ENCODE measurements at places on chromosomes 11 and 22. TPM values are rescaled to one million over a fixed set of nuclear protein-coding genes. Genes with fewer than 3 reads are reported as not detected.

DNA sequence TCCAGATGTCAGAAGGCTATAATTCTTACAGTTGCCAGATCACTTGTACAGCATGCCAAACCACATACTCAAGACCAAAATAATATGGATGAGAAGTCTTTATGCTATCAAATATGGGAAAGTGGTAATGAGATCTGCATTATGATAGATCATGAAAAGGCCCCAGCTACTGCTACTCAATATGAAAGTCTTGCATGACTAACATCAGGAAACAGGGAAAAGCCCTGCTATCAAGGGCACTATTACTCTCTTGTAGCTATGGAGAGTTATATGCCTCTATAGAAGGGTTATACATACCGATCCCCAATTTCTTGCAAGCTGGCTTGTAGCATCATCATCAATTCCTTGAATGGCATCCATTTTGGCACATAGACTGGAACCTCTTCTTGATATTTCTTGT is 30.2 kb upstream of the TMPRSS5 start:
- no peak overlapping the region for H3K4me3 ChIP-seq
- no peak for DNase-seq
- H3K27ac ChIP-seq: no peak overlapping the region
- H3K4me1 ChIP-seq: no peaks in the 10 kb centered on the region

DNA sequence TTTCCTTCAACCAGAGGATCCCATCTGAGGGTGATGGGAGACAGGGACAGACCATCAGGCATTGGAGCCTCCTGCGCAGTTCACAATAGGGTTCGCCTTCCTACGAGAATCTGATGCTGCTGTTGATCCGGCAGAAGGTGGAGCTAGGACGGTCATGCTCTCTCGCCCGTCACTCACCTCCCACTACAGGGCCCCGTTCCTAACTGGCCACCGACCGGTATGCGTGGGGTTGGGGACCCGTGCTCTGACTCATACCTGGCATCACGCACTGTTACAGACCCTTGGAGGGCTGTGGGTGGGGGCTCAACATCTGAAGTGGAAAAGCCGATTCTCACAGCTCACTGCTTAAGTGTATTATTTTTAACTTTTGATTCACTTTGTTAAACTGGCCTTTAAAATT is 402.3 kb downstream of the BRD1 start:
- no peak for DNase-seq
- no peak overlapping the region for H3K4me3 ChIP-seq
- H3K27ac ChIP-seq: no peak overlapping the region
- no peaks in the 10 kb centered on the region for H3K27me3 ChIP-seq
- no peaks in the 10 kb centered on the region for H3K4me1 ChIP-seq
- no peaks in the 10 kb centered on the region for H3K36me3 ChIP-seq

Gene CSTF3
- total RNA-seq: 45.6 TPM

Gene WNT11
- 22.6 TPM for total RNA-seq

GRCh38 chr11:120023120-120023519 is 114.8 kb downstream of the TRIM29 start:
- H3K4me1 ChIP-seq: no peaks in the 10 kb centered on the region
- H3K4me3 ChIP-seq: no peak overlapping the region
- H3K27ac ChIP-seq: no peak overlapping the region
- no peaks in the 10 kb centered on the region for H3K36me3 ChIP-seq
- H3K27me3 ChIP-seq: no peaks in the 10 kb centered on the region

- H3K27ac ChIP-seq: no peak overlapping the region
- no peaks in the 10 kb centered on the region for H3K27me3 ChIP-seq
These were observed 16.3 kb upstream of the GPR83 start for GRCh38 chr11:94417386-94417987.

- peaks cover 6% of the 10 kb centered on the region for H3K4me1 ChIP-seq
- H3K27ac ChIP-seq: no peak overlapping the region
- H3K27me3 ChIP-seq: no peaks in the 10 kb centered on the region
- DNase-seq: no peak
These were observed 2.1 kb downstream of the PAMR1 start for GRCh38 chr11:35523331-35523768.

Gene GAB4
- not detected for total RNA-seq

DNA sequence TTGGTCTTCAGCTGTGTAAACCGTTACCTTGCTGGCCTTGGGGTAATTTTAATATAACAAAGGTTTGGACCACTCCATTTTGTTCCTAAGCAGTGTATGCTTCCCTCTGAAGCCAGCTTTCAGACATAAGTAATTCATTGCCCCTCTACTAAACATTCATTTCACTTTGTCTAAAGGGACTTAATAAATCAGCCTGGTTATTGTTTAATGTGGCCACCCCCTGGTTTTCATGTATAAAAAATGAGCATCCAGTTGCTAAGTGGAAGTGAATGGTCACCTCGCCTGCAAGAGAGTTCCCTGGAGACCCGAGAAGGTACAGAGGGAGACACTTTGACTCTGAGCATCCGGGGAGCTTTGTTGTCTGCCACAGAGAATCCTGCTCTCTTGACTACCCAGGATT is 3.9 kb downstream of the ABTB2 start:
- DNase-seq: no peak
- peaks cover 7% of the 10 kb centered on the region for H3K4me1 ChIP-seq
- H3K27me3 ChIP-seq: peaks cover 4% of the 10 kb centered on the region

DNA sequence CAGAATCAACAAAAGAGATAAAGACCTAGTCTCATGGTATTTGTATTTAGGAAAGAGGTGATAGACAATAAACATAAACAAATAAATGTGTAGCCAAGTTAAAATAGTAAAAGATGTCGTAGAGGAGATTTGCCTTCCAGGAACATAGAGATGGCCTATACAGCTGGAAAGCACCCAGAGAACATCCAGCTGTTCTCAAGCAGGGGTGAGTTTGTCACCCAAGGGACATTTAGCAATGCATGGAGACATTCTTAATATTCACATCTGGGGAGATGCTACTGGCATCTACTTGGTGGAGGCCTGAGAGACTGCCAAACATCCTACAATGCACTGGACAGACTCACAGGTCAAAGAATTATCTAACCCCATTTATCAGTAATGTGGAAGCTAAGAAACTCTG is 88.3 kb downstream of the C11orf87 start:
- H3K27ac ChIP-seq: no peak overlapping the region
- no peak for DNase-seq
- H3K27me3 ChIP-seq: no peaks in the 10 kb centered on the region
- H3K4me3 ChIP-seq: no peak overlapping the region
- H3K36me3 ChIP-seq: no peaks in the 10 kb centered on the region

Gene OR5A1
- not detected for total RNA-seq

GRCh38 chr22:25911243-25911972 is 169.4 kb downstream of the MYO18B start:
- peaks cover 2% of the 10 kb centered on the region for H3K27me3 ChIP-seq
- no peak for DNase-seq
- no peak overlapping the region for H3K27ac ChIP-seq

DNA sequence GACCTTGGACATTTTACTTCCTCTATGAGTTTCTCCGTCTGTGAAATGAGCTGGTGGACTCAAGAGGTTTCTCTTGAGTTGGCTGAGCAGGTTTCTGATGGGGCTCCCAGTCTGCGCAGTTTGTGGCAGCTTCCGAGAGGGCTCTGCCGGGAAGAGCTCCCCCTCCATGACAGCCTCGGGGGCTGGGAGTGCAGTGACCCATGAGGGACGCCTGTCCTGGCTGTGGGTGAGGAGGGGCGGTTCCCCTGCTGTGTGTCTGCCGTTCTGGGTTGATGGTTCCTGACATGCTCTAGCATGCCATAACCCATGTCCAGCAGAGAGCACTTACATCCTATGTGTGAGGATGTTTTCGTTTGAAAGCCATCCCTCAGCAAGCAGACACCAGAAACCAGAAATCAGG is 14.8 kb downstream of the CSF2RB start:
- no peak overlapping the region for H3K4me3 ChIP-seq
- DNase-seq: no peak
- H3K27ac ChIP-seq: no peak overlapping the region
- no peaks in the 10 kb centered on the region for H3K27me3 ChIP-seq
- H3K36me3 ChIP-seq: no peaks in the 10 kb centered on the region

GRCh38 chr22:40636380-40637182 is at the start of gene MRTFA:
MRTFA (minus strand) TSS chr22:40636719.
- H3K36me3 ChIP-seq: no peaks in the 10 kb centered on the region
- H3K27me3 ChIP-seq: no peaks in the 10 kb centered on the region
- H3K4me3 ChIP-seq: peak within 1 kb of the TSS; percentile 95
- peaks cover 10% of the 10 kb centered on the region for H3K4me1 ChIP-seq

DNA sequence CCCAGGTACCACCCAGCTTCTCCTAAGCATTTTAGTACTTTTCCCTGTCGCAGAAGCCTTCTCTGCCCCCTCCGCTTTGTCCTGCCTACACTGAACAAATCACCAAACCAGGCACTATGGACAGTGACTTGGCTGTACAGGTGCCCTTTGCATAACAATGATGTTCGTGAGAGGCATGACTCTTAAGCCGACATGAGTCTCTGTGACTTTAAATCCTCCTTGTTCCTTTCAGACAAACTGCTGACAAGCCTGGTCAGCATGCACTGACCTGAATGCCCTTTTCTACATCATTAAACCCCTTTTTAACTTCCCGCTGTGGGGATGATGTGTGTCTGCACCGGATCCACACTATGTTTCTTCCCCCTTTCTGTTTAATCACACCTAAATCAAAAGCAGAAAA is 16.6 kb downstream of the CAVIN3 start:
- no peak overlapping the region for H3K4me3 ChIP-seq
- H3K27ac ChIP-seq: no peak overlapping the region
- no peaks in the 10 kb centered on the region for H3K27me3 ChIP-seq
- H3K4me1 ChIP-seq: no peaks in the 10 kb centered on the region

Gene PANX2
- total RNA-seq: 2.6 TPM

Gene ARHGAP8
- total RNA-seq: 90.5 TPM

Gene TRIM49C
- not detected for total RNA-seq
